ENCODE measurements at places on chromosomes 16 and 17. TPM values are rescaled to one million over a fixed set of nuclear protein-coding genes. Genes with fewer than 3 reads are reported as not detected.

DNA sequence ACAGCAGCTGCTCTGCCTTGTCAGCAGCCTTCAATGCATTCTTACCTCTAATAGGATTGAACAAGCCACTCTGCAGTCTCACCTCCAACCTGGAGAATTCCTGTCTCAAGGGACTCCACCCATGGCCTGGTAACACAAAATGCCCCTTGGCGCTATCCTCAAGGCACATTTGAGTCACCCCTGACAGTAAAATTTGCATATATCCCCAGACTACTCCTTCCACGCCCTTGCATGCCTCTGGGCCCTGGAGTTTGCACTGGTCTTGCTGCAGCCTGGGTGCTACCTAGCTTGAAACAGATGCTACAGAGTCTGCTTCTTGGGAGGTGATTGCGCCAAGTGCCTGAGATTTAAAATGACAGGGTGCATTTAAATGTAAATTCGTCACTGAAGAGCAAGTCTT is 391.4 kb upstream of the MAF start:
- no peak for DNase-seq

GRCh38 chr16:29900888-29901606 is 759 bp downstream of the ASPHD1 start:
- no peak for DNase-seq

- DNase-seq = no peak
These were observed 390.8 kb upstream of the MON1B start for GRCh38 chr16:76800196-76800595.

GRCh38 chr17:58618336-58618735 is 73.5 kb downstream of the TEX14 start:
- no peak for DNase-seq

Gene ACSM2B
- total RNA-seq = not detected

- DNase-seq = no peak
These were observed 93.9 kb downstream of the YPEL2 start for GRCh38 chr17:59425085-59425931.

GRCh38 chr16:56191156-56191815 is at the start of gene GNAO1:
TSS of gene GNAO1 (plus strand) at chr16:56191489. CDS start at chr16:56192236, 747 bp downstream.
- DNase-seq = no peak

DNA sequence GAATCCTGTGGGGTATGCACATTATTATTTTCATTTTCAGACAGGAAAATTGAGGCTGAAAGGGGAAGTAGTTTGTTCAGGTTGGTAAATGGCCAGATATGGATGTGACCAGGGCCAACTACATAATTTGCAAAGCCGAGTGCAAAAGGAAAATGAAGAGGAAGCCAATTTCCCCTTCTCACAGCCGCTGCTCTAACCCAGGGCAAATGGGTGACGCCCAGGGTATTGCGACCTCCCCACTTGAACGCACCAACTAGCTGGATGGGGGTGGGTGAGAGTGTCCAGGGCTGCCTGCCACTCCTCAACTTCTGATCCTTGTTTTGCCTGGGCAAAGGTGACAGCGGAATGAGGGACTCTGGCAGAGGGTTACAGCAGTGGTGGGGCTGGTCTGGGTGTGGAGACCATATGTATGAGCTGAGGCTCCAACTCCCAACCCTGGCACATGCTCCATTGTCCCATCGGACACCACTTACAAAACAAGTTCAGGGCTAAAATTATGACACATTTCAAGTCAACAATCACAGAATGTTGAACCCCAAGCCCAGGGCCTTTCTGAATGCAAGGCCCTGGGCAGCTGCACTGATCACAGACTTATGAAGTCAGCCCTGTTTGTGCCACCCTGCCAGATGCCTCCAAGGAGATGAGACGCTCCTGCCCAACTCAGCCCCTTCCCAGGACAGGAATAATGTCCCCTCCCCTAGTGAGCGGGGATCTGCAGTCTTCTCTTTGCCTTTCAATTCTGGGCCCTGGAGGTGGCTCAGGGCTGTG is 1.7 kb downstream of the ANKRD40CL start:
- no peak for DNase-seq

Gene CENPN
- 48.1 TPM for total RNA-seq

- no peak for DNase-seq
These were observed 23.7 kb upstream of the ITGAX start for GRCh38 chr16:31331141-31331764.

DNA sequence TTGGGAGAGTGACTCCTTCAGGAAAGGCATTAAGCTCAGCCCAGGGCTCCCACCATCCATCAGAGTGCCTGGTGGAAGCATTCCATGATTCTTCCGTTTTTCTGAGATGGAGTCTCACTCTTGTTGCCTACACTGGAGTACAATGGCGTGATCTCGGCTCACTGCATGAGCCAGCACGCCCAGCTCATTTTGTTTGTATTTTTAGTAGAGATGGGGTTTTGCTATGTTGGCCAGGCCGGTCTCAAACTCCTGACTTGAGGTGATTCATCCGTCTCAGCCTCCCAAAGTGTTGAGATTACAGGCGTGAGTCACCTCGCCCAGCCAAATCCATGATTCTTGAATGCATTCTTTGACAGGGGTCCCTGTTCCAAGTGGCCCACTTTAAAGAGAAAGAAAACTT is 23.1 kb downstream of the MIS12 start:
- no peak for DNase-seq

GRCh38 chr16:47045459-47045858 is 72.0 kb upstream of the DNAJA2 start:
- no peak for DNase-seq

Gene SLFN12
- 10.4 TPM for total RNA-seq

DNA sequence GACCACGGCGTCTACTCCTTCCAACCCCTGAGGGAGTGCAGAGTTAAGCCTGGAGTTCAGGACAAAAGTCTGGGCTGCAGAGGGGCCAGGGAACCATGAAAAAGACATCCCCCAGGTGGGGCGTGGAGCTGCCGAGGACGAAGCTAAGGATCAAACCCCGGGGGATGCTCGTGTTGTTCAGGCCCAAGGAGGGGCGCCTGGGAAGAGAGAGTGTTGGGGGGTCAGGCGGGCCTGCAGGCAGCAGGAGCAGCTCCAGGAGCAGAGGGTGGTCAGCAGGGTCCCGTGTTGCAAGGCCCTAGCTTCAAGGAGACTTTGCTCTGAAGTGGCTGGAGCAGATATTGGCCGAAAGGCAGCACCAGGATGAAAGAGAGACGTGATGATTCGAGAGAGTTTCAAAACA is 26.7 kb downstream of the NECAB2 start:
- no peak for DNase-seq

GRCh38 chr17:64442541-64442971 is 6.4 kb upstream of the MILR1 start:
- DNase-seq = no peak

- DNase-seq = no peak
These were observed 650.9 kb downstream of the TOX3 start for GRCh38 chr16:51896013-51896412.

GRCh38 chr17:43326490-43327275 is 72.1 kb upstream of the ARL4D start:
- DNase-seq = no peak

DNA sequence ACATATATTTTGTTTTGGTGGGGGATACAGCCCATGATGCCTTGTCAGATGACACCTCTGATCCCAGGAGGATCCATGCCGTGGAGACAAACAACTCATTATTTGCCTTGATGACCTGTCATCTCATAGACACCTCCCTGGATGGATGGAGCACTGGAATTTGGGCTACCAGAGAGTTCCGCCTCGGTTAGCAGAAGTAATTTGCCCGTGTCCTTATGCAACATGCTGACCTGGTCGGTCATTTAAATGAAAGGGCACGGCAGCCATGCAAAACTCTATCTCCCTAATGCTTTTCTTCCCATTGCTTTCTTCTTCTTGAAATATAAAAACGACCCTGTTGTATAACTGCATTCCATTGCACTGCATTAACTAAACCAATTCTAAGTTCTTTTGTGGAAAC is 145.3 kb downstream of the GRIN2A start:
- DNase-seq = no peak

DNA sequence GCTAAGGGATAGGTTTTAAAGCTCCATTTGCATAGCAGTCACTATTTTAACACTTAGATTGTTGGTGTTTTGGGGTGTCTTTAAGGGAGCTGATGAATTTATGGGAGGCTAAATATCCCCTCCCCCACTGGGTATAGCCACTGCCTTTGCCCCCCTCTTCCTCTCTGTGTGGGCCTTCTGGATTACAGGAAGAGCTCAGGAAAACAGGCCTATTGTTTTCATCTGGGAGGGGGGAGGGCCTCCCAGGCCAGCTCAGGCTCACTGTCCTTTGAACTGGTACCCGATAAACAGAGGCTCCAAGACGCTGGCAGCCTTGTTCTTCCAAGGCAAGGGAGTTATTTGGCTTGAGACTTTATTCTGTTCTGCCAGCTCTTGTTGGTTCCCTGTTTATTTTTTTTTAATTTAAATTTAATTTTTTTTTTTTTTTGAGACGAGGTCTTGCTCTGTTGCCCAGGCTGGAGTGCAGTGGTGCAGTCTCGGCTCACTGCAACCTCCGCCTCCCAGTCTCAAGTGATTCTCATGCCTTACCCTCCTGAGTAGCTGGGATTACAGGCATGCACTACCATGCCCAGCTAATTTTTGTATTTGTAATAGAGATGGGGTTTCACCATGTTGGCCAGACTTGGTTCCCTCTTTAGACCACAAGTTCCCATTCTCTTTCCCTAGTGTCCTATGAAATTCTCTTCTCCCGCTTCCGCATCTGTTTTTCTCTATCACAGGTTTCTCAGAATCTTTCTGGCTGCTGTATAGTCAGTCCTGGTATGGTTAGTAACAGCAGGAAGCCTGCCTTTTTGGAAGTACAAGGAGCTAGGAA is 25.1 kb downstream of the MINK1 start:
- no peak for DNase-seq

Gene MPV17L
- 5.0 TPM for total RNA-seq

DNA sequence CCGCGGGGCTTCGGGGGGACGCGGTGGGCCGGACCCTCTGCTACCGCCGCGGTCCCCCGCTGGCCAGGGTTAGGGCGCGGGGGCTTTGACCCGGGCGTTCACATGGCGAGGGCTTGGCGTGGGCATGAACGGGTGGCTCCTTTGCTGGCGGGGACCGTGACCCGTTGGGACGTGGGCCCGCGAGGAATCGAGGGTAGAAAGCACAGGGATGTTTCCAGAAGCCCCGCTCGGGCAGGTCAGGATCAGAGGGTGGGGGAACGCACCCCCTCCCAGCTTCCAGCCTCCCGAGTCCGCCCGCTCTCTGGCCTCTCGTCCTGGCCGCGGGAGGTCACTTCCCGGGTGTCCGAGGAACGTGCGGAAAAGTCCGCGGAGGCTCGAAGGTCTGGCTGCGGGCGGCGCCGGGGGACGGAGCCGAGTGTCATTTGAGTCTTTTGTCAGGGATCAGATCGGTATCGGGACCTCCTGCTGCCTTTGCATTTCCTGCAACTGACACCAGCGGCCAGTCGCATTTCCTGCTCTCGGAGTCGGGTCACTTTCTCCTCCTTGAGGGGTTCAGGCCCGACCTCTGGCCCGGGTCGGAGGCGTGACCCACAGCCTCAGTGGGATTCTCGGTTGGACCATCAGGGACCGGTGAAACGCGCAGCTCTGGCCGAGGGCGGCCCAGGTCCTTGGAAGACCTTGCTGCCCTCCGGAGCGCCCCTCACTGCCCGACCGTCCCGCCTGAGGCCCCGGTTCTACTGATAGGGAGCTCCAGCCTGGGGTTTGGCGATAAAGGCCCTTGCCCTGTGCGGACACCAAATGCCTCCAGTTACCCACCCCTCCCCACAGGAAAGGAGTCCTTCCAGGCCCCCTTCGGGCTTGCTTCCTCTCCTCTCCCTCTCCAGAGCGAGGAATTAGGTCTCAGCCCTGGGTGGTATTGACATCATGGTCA is 702 bp upstream of the WNT3 start:
- DNase-seq = no peak

- no peak for DNase-seq
These were observed 294.7 kb downstream of the SEC14L1 start for GRCh38 chr17:77435272-77436057.

- no peak for DNase-seq
These were observed 1.1 kb downstream of the ZCCHC14 start for GRCh38 chr16:87491522-87492290.

DNA sequence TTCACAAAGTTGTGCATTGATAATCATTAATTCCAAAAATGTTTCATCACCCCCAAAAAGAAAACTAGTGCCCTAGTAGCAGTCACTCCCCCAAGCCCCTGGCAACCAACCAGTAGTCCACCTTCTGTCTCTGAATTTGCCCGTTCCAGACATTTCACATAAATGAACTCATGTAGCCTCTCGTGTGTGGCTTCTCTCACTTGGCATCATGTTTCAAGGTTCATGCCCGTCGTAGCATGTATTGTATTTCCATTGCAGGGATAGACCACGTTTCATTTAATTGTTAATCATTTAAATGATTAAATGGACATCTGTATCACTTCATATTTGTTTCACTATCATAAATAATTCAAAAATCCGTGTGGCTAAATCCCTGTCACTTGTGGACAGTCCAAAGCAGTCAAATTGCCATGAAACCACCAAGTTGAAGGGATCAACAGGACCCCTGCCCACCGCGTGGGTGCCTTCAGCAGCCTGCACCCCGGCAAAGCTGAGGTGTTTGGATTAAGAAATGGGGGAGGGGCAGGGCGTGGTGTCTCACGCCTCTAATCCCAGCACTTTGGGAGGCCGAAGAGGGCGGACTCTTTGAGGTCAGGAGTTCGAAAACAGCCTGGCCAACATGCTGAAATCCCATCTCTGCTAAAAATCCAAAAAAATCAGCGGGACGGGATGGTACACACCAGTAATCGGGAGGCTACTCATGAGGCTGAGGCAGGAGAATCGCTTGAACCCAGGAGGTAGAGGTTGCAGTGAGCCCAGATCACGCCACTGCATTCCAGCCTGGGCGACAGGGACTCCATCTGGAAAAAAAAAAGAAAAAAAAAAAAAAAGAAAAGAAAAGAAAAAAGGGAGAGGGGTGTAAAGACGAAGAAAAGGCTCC is 8.7 kb upstream of the FLYWCH2 start:
- DNase-seq = no peak

DNA sequence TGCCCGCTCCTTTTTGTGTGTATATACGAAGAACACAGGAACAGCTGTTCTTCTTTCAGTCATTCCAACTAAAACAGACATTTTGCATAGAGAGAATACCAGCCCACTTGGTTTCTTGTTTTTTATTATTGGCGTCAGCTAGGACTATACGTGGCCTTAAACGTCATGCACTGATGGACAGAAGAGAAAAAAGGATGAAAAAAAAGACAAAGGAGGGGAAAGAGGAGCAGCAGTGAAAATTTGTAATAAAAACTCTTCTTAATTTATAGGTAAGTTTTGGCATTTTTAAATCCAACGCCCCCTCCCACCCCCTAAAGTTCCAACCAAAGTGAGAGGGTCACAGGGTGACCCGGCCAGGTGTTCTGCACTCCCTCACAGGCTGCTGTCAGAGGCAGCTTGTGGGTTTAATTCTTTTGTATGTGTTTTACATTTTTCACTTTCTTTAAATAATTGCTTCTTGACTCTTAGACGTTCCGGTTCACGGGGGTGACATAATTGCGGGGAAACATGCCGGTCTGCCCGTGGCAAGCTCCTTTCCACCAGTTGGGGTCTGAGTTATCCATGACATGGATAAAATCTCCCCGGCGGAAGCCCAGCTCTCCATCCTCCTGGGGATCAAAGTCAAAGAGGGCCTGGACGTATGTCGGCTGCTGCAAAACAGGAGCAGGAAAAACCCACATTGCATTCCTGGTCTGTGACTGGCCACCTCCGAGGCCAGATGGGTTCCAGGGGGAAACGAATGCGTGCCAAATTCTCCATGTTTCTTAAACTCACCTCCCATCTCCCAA is 30.9 kb upstream of the SLC25A19 start:
- no peak for DNase-seq
